ENCODE measurements at places on chromosomes 2 and 18. TPM values are rescaled to one million over a fixed set of nuclear protein-coding genes. Genes with fewer than 3 reads are reported as not detected.

ANKRD62 gene
- total RNA-seq: not detected

SPP2 gene
- not detected for total RNA-seq

PROKR1 gene
- total RNA-seq: 0.52 TPM

LCT gene
- 0.34 TPM for total RNA-seq

ARHGAP15 gene
- total RNA-seq: 47.0 TPM

CCDC102B gene
- total RNA-seq: 1.4 TPM

NYAP2 gene
- 0.06 TPM for total RNA-seq

DNA sequence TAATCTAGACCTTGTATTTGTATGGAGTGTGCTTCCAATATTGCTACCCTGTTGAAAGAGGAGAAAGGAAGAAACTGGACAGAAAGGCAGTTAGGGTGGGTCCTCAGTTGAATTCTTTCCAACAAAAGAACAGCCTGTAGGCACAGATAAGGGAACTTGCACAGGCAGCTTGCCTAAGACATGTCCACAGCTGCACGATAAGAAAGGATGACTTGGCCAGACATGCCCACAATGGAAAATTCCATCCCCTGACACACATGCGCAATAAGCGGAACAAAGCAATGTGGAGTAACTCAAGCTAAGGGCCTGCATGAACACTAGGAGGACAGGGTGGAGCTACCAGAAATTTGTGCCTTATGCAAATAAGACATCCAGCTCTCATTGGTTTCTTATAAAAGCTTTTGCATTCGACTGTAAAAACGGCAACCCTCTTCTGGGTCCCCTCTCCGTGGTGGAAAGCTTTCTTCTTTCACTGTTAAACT lies 1084.7 kb upstream of the NXPH2 start:
- H3K27ac ChIP-seq: no peak overlapping the region
- no peaks in the 10 kb centered on the region for H3K27me3 ChIP-seq
- no peak overlapping the region for H3K4me3 ChIP-seq

DNA sequence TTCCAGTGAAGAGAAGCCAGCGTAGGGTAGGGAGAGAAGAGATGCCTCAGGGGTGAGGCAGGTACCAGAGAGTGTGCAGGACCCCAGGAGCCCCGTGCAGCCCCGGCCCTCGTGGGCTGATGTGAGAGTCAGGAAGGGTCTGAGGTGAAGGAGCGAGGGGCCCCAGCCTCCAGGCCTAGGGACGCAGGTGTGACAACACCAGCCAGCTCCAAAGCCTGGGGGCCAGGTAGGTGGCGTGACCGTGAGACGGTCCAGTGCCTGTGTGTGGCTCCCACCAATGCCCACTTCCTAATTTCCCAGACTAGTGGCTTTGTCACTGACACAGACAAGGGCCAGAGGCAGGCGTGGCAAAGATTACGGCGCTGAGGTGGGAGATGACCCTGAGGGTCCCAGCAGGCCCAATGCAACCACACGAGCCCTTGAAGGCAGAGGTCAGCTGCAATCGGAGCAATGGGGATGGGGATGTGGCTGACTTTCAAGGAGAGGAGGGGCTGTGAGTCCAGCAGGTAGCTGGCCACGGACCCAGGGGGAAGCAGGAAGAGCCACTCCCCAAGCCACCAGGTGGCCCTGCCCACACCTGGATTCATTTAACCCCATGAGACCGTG lies 86.0 kb upstream of the SNTG2 start:
- H3K27me3 ChIP-seq: peaks cover 13% of the 10 kb centered on the region
- no peak overlapping the region for H3K27ac ChIP-seq
- no peak overlapping the region for H3K4me3 ChIP-seq
- no peak for DNase-seq
- H3K4me1 ChIP-seq: no peaks in the 10 kb centered on the region

GRCh38 chr18:49865401-49865800 lies 52.1 kb upstream of the ACAA2 start:
- H3K36me3 ChIP-seq: no peaks in the 10 kb centered on the region
- H3K4me3 ChIP-seq: no peak overlapping the region
- no peak overlapping the region for H3K27ac ChIP-seq
- no peaks in the 10 kb centered on the region for H3K4me1 ChIP-seq
- DNase-seq: no peak

- peaks cover 4% of the 10 kb centered on the region for H3K27me3 ChIP-seq
- no peaks in the 10 kb centered on the region for H3K36me3 ChIP-seq
- H3K4me3 ChIP-seq: no peak overlapping the region
- no peak for DNase-seq
Observed at GRCh38 chr2:111946294-111947114, 48.1 kb downstream of the MERTK start.

GRCh38 chr18:6495536-6495935 lies 80.8 kb upstream of the L3MBTL4 start:
- H3K4me1 ChIP-seq: no peaks in the 10 kb centered on the region
- no peaks in the 10 kb centered on the region for H3K27me3 ChIP-seq
- no peak overlapping the region for H3K27ac ChIP-seq
- no peaks in the 10 kb centered on the region for H3K36me3 ChIP-seq
- DNase-seq: no peak
- H3K4me3 ChIP-seq: no peak overlapping the region

DNA sequence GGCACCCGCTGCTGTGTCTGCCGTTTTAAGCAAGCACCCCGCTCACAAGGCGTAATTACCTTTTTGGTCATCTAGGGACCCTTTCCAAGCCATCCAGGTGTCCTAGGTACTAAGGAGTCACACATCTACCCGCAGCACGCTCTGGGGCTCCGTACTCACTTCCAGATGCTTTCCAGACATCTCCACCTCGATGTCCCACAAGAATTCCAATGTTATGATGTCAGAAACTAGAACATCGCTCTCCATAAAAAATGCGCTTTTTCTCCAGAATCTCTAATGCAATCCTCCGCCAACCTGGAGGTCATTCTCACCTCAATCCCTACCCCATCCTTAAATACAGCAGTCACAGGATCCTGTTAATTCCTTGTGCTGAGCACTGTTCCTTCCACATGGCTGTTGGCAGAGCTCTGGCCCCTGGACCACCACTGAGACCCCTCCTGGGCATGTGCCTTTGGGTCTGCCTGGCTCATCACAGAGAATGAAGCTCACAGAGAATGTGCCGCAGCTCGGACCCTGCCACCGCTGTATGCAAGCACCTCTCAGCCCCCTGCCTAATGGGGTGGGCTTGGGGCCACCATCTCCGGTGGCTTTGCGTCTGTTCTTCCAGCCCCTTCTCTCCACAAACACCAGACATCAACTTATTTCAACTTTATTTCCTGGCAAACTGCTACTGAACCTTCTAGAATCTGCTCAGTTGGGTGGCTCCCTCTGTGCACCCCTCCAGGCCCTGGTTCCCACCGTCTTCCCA lies 4.6 kb upstream of the PXDN start:
- H3K36me3 ChIP-seq: no peaks in the 10 kb centered on the region
- peaks cover 8% of the 10 kb centered on the region for H3K4me1 ChIP-seq
- peaks cover 52% of the 10 kb centered on the region for H3K27me3 ChIP-seq
- H3K27ac ChIP-seq: no peak overlapping the region

- peaks cover 4% of the 10 kb centered on the region for H3K4me1 ChIP-seq
- no peak for DNase-seq
- H3K4me3 ChIP-seq: no peak overlapping the region
- H3K27ac ChIP-seq: no peak overlapping the region
- H3K27me3 ChIP-seq: no peaks in the 10 kb centered on the region
Observed at GRCh38 chr2:85468704-85469349, 50.3 kb downstream of the SH2D6 start.

- no peaks in the 10 kb centered on the region for H3K4me1 ChIP-seq
- no peaks in the 10 kb centered on the region for H3K27me3 ChIP-seq
- DNase-seq: no peak
Observed at GRCh38 chr2:169507698-169508097, 1.8 kb upstream of the KLHL41 start.

GRCh38 chr2:204827701-204828590 lies 282.7 kb downstream of the PARD3B start:
- no peak overlapping the region for H3K4me3 ChIP-seq
- DNase-seq: no peak
- H3K27ac ChIP-seq: no peak overlapping the region
- peaks cover 5% of the 10 kb centered on the region for H3K36me3 ChIP-seq

GRCh38 chr2:158542577-158542976 lies 85.8 kb downstream of the PKP4 start:
- peaks cover 7% of the 10 kb centered on the region for H3K4me1 ChIP-seq
- no peak overlapping the region for H3K27ac ChIP-seq
- H3K27me3 ChIP-seq: no peaks in the 10 kb centered on the region
- DNase-seq: no peak
- H3K4me3 ChIP-seq: no peak overlapping the region
- peaks cover 5% of the 10 kb centered on the region for H3K36me3 ChIP-seq

DNA sequence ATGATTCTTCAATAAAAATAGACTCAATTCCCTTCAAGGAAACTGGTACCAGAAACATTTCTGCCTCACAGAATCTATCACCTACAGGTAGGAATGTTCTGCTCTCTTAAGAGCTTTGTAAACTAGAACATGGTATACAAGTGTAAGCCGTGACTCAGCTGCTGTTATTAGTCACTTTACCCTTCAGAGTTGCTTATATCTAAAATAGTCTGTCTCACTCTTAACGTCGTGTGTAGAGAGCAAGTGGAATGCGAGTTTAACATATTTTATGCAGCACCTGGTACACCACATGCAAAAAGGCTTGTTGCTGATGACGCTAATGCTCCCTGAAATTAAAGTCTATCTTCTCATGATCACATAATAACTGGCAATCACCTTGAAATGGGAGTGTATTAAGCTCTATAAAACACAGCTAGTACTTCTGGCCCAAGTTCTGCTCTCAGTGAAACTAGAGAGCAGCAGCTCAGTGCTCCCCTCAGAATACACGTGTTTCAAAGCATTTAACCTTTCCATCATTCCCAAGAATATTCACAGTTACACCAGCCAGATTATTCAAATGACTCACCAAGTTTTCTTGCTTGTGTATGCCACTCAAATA lies 420.0 kb downstream of the ZEB2 start:
- no peak overlapping the region for H3K4me3 ChIP-seq
- no peak overlapping the region for H3K27ac ChIP-seq
- peaks cover 4% of the 10 kb centered on the region for H3K4me1 ChIP-seq

DNA sequence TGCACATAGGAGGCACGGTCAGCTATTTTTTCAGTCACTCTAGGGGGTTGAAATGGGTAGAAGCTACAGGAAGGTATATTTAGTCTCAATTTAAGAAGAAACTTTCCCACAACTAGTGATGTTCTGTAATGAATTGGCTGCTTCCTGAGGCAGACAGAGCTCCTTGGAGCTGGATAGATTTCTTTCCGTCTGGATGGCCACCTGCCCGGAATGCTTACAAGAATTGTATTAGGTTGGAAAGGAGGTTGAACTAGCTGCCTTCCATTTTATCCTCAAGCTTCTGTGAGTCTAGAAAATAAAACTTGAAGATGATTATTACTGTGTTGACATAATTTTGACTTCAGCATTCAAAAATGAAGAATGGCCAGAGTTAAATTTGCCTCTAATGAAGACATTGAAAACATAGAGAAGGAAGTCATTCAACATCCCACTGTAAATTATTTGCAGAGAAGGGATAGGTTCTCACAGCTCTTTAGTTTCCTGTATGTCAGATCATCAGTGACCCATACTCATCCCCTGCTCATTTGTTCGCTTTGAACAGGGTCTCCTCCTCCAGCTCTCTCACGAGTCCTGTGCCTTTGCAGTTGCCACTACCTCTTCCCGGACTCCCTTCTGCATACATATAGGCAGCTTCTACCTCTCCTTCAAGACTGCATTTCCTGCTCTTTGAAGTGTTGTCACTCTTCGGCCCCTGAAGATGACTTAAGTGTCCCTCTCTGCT lies 88.8 kb downstream of the CRIM1 start:
- H3K4me3 ChIP-seq: no peak overlapping the region
- peaks cover 7% of the 10 kb centered on the region for H3K4me1 ChIP-seq
- H3K36me3 ChIP-seq: peaks cover 22% of the 10 kb centered on the region
- no peak overlapping the region for H3K27ac ChIP-seq
- H3K27me3 ChIP-seq: no peaks in the 10 kb centered on the region
- DNase-seq: no peak

- H3K27ac ChIP-seq: no peak overlapping the region
- DNase-seq: no peak
- no peak overlapping the region for H3K4me3 ChIP-seq
- H3K36me3 ChIP-seq: no peaks in the 10 kb centered on the region
- no peaks in the 10 kb centered on the region for H3K27me3 ChIP-seq
Observed at GRCh38 chr18:25592804-25593360, 240.9 kb upstream of the ZNF521 start.

GRCh38 chr18:26510337-26510736 lies 38.0 kb downstream of the KCTD1 start:
- DNase-seq: no peak
- no peak overlapping the region for H3K27ac ChIP-seq
- H3K27me3 ChIP-seq: no peaks in the 10 kb centered on the region
- H3K4me3 ChIP-seq: no peak overlapping the region
- no peaks in the 10 kb centered on the region for H3K36me3 ChIP-seq

DNA sequence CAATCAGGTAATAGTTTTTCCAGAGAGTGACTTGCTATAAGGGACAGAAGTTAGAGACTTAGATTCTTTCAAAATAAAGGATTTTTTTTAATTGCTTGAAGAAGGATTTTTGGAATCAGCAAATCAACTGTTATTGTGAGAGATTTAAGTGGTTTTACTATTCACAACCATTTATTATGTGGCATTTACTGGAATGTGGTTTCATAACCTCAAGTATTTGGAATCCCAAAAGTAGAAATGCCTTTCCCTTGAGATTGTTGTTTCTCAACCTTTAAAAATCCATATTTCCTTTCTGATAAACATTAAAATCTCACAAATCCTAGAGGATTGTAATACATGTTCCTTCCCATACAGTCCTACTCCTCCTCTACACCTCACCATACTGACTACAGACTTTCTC lies 5.0 kb downstream of the TANK start:
- no peak overlapping the region for H3K4me3 ChIP-seq
- H3K36me3 ChIP-seq: peaks cover 78% of the 10 kb centered on the region
- no peak overlapping the region for H3K27ac ChIP-seq
- peaks cover 71% of the 10 kb centered on the region for H3K4me1 ChIP-seq

DNA sequence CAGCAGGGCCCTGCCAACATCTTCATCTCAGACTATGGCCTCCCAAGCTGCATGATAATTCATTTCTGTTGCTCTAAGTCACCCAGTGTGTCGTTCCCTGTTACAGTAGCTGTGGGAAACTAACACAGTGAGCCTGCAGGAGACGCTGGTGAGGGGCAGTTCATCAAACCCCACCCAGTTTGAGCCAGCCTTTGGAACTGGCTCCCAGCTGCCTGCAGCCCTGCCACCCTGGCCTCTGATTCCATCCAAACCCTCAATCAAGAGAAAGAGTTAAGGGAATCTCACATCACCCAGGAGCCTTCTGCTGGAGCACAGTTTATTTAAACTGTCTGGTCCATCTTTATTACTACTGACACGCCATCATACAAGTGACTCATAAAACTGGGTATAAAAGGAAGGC lies 64.9 kb upstream of the ZCCHC2 start:
- no peak overlapping the region for H3K27ac ChIP-seq
- H3K4me1 ChIP-seq: no peaks in the 10 kb centered on the region
- no peaks in the 10 kb centered on the region for H3K36me3 ChIP-seq
- H3K27me3 ChIP-seq: peaks cover 17% of the 10 kb centered on the region
- no peak for DNase-seq
- H3K4me3 ChIP-seq: no peak overlapping the region

All from activated naive CD8-positive, alpha-beta T cell treated with anti-CD3 and anti-CD28 coated beads for 36 hours (primary cell).